ENCODE measurements at places on chromosomes 12 and 14.

- DNase-seq, result peak; percentile 15
Measured at GRCh38 chr14:26741711-26742212, 143.9 kb upstream of the NOVA1 start.

DNA sequence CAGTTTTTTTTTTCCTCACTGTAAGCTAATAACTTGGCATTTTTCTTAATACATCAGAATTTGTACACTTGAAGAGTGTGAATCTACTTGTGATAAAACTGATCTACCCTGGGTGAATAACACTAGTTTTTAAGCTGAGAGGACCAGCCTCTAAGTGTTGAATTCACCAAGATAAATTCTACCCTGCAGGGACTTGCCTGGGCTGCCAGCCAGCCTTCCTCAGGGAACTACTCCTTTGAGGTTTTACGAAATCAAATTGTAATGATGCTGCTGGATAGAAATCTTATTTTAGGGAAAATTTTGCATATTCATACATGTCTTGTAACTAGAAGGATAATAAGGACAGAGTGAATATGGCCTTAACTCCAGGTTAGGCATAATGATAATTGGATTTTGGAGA is 1.9 kb downstream of the MED21 start:
- DNase-seq, result no peak

- DNase-seq, result no peak
Measured at GRCh38 chr14:96829791-96830190, 32.6 kb downstream of the VRK1 start.

DNA sequence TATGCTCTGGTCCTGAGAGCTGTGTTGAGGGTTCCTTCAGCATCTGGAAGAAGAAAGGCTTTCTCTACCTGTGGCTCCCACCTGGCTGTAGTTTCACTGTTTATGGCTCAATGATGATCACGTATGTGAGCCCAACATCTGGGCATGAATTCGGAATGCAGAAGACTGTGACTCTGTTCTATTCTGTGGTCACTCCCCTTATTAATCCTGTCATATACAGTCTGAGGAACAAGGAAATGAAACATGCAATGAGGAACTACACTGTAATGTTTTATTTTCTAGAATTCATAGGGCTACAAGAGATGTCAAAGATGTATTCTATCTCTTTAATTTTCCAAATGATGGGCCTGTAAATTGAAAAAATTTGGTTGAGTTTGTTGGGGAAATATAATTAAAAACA is 10.8 kb upstream of the OR11G2 start:
- DNase-seq, result no peak

GRCh38 chr12:93737457-93738198 is 60.5 kb downstream of the CRADD start:
- no peak for DNase-seq

GRCh38 chr14:70082394-70082793 is 106.4 kb downstream of the SLC8A3 start:
- no peak for DNase-seq

- no peak for DNase-seq
Measured at GRCh38 chr12:107568718-107569117, 116.9 kb upstream of the PWP1 start.

- DNase-seq, result no peak
Measured at GRCh38 chr12:42267413-42268190, 29.6 kb upstream of the YAF2 start.

DNA sequence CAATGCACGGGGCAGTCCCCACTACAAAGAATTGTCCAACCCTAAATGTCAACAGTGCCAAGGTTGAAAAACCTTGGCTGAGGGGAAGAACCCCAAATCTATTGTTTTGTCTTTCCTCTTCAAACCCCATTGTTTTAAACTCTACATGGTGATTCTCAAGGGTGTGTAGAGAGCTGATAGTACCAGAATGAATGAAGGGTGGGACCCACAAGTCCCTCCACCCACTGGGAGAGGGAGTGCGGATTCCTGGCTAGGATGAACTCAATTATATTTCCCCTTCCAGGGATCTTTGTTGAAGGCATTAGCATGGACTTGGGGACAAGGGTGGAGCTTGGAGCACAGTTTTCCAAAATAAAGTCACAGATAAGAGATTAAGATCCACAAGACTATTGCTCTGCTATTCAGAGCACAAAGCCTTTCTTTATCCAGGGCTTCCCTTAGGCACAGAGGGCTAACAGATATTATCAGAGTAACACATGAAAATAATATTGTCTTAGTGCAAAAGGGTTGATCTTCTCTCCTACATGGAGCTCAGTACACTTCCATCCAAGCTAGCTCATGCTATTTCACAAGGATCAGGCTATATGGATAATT is 755.1 kb upstream of the TBX3 start:
- no peak for DNase-seq

DNA sequence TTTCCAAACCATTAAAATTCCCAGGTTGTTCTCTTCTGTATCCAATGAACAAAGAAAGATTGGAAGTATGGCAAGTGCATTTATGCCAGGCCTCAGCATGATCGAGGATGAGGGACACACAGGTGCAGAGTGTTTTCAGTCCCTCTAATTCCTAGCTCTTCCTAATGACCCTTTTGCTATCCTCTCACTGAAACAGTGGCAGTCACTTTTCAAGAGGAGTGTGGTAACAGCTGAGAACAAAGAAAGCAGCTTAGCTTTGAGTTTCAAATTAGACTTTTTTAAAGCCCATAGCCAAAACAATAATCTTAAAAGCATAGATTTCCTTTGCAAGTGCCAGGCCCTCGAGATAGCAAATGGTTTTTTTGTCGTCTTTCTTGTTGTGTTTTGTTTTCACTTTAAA is 110.8 kb downstream of the KCNH5 start:
- no peak for DNase-seq

DNA sequence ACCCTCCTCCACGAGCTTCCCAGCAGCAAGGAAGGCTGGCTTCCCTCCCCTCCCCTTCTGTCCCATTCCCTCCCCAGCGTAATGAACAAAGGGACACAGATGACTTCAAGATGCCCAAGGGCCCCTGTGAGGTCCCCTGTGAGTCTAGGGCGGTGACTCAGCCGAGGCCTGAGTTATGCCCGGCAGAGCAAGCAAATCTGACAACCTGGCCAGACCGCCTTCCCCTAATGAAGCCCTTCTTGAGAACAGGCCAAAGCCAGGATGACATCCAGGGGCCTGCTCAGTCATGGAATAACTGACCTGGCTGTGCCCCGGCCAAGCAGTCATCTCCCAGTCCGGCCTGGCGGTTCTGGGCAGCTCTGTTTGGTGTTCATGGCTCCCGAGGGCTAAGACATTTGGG is 89.2 kb downstream of the DICER1 start:
- no peak for DNase-seq

- no peak for DNase-seq
Measured at GRCh38 chr14:54211551-54212308, 185.1 kb upstream of the CDKN3 start.

Data from muscle of arm (tissue), 14 donors.